ENCODE measurements at places on chromosomes 1 and 21.

DNA sequence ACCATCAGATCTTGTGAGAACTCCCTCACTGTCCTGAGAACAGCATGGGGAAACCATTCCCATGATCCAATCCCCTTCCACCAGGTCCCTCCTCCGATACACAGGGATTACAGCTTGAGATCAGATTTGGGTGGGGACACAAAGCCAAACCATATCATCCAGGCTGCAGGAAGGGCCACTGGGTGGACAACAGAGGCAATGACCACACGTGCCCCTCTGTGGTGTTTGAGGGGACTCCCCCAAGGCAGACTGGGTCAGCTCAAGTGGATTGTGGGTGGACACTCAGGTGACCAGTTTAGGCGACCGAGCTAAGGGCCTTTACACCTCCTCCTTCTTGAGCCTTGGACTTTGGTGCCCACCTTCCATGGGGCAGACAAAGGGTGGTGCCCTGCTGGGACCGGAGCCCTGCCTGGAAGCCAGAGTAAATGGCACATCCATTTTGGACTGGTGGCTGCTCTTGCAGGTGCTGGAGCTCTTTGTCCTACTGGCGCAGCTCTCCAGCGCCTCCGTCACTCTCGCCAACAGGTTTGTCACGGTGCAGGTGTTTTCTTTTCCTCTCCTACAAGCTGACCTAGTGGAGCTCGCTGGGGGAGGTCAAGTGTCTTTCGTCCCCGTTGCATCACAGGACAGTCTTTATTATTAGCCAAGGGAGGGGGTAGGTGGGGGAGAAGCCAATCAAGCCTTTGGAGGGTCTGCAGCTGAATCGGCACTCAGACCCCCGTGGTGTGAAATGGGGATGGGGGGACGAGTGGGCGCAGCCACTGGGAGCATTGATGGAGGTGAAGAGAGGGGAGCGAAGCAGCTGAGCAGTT lies 37.6 kb downstream of the CRYAA start:
- DNase-seq: no peak

DNA sequence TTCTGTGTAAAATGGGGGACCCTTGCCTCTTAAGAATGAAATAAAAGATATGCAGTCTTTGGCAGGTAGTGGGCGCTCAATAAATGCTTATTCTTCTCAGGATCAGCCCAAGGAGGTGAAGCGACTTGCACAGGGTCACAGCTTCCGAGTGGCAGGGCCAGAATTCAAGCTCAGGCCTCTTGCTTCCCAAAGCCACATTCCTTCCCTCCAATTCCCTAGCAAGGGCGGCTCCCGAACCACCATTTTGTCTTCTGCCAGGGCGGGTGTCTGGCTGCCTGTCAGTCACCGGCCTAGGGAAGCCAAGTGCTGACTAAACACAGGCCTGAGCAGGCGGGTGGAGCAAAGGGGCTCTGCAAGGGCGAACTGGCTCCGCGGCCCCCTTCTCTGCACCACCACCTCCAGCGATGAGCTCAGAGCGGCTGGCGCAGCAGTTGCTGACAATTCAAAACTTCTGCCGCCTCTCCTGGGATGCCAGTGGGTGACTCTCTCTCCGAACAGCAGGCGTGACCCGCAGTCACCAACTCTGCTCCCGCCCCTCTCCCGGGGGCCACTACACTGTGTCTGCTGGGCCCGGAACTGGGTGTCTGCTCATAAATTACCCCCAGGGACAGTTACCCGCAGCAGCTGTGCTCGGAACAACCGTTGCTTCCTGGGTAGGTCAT lies 10.8 kb downstream of the GPR3 start:
- peak; percentile 78 for DNase-seq

DNA sequence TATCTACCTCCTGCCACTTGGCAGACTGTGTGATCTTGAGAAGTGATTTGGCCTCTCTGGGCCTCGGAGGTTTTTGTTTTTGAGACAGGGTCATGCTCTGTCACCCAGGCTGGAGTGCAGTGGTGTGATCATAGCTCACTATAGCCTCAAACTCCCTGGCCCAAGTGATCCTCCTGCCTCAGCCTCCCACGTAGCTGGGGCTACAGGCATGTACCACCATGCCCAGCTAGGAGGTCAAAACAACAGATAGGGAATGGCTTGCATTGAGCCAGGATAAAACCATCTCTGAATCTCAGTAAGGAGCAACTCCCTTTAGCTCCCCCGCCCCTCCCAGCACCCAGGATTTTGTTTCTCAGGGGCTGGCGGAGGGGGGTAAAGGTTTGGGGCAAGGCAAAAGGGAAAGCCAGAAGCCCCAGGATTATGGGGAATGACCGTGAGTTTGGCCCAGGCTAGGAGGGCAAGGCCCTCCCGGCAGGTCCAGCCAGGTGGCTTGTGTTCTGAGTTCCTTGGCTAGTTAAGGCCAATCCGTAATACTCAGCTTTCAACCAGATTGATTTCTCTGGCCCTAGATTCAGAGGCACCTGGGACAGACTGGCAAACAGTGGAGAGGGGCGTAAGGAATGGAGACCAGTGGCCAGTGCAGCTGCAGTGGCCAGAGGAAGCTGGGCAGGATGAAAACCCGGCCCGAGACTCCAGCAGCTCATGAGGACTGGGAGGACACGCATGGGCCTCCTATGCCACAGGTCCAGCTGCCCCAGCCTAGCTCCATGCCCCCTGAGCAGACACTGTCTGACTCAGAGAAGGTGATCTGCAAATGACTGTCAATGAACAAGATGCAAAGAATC lies 130.1 kb downstream of the DMRTB1 start:
- no peak for DNase-seq

GRCh38 chr1:156490401-156491032 lies 10.1 kb downstream of the MEF2D start:
- no peak for DNase-seq

GRCh38 chr1:4052657-4053056 lies 152.6 kb upstream of the C1orf174 start:
- DNase-seq: no peak

DNA sequence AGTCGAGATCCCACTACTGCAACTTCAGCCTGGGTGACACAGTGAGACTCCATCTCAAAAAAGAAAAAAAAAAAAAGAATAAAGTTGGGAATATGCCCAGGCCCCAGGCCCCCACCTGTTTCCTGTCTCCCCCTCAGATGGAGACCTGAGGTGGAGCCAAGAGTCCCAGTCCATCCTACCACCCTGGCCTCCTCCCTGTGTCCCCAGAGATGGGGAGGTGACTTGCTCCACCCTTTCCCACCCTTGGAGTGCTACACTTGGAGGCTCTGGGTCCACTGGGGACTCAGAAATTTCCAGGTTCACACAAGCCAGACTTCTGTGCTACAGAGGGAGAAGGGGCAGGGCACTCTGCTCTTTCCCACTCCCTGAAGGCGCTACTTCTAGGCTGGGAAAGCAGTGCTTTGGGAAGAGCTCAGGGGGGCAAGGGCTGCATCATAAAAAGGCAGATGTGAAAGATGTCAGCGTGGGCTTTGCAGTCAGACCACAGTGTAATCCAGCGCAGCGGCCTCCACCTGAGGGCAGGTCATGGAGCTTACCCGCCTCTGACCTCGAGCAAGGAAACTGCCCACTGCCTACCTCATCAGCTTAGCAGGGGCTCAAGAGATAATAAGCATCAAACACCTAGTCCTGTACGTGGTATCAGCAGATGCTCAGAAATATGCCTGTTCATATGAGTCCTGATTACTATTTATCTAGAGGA lies 13.4 kb downstream of the TMEM63A start:
- DNase-seq: no peak

DNA sequence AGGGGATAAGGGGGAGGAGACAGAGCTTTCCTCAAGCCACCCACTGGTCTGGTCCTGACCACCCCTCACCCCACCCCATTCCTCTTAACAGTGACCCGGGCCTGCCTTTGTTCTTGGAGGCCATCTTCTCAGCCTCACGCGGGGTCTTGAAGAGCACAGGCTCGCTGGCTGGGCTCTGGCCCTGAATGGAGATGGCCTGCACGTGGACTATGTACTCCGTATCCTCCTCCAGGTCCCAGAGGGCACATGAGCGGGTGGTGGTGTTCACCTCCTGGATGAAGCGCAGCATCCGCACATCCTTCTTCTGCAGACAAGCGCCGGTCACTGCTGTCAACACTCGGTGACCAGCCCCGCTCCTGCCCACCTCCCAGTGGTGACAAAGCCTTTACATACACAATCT lies 2.6 kb downstream of the FNDC5 start:
- no peak for DNase-seq

DNA sequence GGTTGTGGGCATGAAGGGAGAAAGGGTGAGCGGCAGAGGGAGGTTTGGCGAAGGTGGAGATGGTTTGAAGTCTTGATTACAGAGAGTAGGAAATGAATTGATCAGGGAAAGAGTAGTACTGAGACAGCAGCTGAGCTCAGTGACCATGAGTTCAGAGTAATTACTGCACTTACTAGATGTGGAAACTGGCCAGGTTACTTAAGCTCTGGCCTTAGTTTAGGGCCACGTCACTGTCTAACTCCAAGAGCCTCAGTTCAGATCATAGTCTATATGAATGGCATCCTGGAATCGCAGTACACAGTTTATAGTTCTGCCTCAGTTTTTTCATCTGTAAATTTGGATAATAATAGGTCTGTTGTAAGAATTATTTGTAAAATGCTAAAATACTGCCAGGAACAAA lies 78.1 kb downstream of the KCTD3 start:
- no peak for DNase-seq
